Calu3 (cell line): ENCODE measurements at places on chromosomes 11 and 22. TPM values are rescaled to one million over a fixed set of nuclear protein-coding genes. Genes with fewer than 3 reads are reported as not detected.
A peak's percentile ranks its signal among the peaks of the same experiment; 100 is the strongest.

P2RX6 gene
- 0.26 and 0.42 TPM in 2 replicates for total RNA-seq

SYCE3 gene
- not detected in 2 replicates for total RNA-seq

DEPDC7 gene
- 1.2 and 1.6 TPM in 2 replicates for total RNA-seq

ANO9 gene
- total RNA-seq: 27.2 and 32.2 TPM in 2 replicates

FGF4 gene
- total RNA-seq: not detected in 2 replicates

CNTF gene
- 4.3 and 5.2 TPM in 2 replicates for total RNA-seq

SMC1B gene
- total RNA-seq: not detected in 2 replicates

LRRC55 gene
- not detected in 2 replicates for total RNA-seq

DNA sequence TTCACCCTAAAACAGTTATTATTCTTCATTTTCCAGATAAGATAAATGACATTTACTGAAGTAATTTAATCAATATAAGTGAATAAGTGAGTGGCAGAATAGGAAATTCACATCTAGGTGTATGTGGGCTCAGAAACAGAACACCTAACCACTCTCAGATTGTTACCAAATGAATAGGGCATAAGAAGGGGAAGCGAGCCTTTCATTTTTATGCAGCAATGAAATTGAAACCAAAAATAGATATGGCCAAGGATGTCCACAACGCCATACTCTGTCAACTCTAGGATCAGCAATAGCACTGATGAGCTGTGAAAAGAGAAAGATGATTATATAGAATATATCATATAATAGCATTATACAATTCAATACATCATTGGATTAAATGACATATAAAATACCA is 398.1 kb upstream of the API5 start:
- DNase-seq: no peak

DNA sequence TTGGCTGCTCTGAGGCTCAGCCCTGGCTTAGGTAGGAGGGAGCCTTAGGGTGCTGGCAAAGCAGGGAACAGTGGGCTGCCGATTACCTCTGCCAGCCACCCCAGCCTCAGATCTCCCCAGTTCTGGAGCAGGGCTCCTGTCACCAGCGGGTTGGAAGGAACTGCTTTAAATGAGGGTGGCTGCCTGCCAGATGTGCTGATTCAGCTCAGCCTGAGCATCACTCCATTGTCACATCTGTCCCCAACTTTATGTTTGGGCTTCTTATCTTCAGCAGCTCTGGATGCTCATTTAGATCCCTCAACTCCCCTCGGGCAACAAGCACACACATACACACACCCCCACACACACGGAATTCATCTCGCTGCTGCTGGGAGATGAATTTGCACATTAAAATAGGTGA is 16.9 kb upstream of the ANKK1 start:
- DNase-seq: no peak

DNA sequence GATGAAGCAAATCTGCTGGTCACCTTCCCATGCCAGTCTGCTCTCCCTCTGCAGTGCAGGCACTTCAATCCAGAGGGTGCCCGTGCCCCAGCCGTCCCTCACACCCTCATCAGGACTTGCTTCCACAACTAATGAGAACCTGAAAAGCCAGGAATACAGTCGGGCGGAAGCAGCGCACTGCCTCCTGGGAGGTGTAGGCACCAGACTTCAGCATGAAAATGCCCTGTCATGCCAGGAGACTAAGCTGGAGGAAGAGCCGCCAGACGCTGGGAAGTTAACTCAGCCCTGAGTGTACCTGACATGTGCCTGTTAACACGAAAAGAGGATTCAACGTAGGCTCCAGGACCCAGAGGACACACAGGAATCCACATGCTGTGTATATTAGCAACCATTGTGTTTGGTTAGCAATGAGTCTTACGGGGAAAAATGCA is 40.1 kb upstream of the FLI1 start:
- peak; percentile 25 for DNase-seq

DNA sequence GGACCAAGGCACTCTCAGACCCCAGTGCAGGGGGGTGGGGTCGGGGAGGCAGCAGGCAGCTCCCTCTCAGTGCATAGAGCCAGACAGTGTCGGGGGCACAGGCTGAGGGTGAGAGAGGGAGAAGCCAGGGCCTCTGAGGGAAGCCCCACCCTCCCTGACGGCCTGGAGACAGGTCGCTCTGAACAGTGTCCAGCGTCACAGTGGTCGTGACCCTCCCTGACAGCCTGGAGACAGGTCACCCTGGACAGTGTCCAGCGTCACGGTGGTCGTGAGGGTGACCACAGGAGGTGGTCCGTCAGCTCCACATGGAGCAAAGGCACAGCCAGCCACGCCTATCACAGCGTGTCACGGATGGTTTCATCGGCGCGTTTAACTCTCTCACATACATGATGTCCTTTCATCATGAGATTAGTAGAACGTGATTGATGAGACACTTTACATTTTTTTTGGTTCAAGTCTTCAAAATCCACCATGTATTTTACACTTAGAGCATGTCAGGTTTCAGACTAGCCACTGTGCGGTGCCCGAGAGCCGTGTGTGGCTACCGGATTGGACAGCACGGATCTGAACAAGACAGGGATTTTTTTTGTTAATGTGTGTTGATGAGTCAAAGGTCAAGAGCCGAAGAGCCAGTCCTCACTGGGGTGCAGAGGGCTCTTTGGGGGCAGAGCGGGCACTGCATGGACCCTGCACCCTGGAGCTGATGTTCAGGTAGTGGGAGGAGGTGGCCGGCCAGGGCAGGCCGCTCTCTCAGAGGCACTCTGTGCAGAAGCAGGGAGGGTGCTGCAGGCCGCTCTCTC is 23.9 kb upstream of the PANX2 start:
- DNase-seq: peak; percentile 75

- no peak for DNase-seq
These were observed 1137.0 kb downstream of the FAM181B start for GRCh38 chr11:81596704-81597103.

GRCh38 chr11:128610721-128611617 is 23.6 kb upstream of the ETS1 start:
- DNase-seq: no peak

DNA sequence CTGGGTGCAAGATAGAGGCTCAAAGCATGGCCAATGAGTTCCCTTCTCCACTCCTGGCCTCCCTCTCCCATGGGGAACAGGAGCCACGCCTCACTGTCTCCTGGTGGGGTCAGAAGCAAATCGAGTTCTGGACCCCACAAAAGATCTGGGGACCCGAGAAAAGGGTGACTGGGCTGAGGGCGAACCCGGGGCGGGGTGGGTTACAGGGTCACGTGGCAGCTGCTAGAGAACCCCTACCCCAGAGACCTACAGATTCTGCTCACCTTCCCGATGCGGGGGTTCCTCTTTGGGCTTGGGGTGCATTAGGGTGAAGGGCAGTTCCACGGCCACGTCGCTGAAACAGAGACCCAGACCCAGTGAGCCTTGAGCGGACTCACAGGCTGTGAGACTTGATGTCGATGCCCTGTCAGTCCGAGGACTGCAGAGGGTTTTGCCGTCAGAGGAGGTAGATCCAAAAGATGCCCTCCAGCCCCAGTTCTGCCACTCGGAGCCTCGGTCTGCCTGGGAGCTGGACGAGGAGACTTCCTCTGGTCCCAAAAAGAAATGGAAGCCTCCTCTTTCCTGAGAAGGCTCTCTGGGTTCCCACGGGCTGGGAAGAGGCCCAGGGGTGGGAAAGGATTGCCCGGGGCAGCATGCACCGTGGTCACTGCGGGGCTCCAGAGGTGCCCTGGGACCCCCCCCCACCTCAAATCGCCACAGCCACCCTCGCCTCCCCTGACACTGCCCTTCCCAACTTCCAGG is 28.2 kb downstream of the TPBGL start:
- DNase-seq: no peak

DNA sequence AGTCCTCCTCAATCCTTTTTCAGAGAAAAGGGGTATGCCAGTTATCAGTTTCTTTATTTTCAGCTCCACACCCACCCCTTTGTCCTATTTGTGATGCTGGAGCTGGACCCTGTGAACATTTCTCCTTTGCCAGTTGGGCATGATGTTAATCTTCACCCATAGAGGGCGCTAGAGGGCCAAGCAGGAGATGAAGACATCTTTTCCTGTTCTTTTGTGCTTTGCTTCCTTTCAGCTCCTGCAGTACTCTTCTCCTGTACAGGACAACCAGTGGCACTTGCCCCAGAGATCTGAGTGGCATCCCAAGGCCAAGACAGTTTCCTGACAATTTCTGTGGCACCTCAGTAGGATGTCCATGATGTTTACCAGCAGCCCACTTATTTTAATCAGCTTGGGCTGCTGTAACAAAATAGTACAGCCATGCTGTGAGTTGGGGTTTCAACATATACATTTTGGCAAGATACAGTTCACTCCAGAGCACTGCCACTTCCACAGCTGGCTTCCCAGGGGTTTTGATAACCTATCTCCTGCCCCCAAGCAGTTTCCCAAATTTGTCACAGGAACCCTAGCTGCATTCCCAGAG is 4.6 kb downstream of the SAA2 start:
- DNase-seq: peak; percentile 76

- DNase-seq: no peak
These were observed 42.4 kb upstream of the DMC1 start for GRCh38 chr22:38612217-38613006.

DNA sequence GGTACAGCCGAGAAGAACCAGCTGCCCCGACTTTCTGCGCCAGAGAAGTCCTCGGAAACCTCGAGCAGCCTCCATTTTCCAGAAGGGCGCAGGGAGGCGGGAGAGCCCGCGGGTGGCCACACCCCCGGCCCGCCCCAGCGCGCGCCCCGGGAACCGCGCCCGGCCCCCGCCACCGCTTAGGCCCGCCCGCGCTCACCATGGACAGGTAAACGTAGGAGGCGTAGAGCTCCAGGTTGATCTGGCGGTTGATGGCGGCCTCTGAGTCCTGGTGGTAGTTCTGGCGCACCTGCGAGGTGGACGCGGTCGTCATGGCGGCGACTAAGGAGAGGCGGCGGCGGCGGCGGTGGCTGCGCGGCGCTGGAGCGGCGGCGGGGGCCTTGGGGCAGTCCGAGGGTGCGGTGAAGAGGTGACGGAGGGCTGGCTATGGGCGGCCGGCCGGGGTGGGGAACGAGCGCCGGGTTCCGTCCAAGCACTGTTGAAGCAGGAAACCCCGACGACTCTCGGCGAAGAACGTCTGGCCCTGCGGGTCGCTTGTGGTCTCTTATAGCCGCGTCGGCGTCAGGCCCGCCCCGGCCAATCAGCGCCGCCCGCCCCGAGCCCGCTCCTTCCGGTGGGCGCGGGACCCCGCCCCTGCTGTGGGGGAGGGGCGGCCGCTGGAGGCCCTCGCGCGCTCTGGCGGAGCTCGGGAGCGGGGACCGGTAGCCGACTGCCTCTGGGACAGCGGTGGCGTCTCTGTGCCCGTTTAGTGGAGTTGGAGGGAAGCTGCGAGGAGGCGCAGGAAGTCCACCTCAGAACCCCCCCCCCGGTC is at the start of gene FTH1:
Gene FTH1, minus strand, starts transcription at position 519 of the 808 bp plus-strand sequence. Its CDS starts 209 bp downstream, at position 310.
- peak; percentile 92 for DNase-seq

GRCh38 chr22:50445071-50445879 is 29.6 kb downstream of the SBF1 start:
- no peak for DNase-seq

DNA sequence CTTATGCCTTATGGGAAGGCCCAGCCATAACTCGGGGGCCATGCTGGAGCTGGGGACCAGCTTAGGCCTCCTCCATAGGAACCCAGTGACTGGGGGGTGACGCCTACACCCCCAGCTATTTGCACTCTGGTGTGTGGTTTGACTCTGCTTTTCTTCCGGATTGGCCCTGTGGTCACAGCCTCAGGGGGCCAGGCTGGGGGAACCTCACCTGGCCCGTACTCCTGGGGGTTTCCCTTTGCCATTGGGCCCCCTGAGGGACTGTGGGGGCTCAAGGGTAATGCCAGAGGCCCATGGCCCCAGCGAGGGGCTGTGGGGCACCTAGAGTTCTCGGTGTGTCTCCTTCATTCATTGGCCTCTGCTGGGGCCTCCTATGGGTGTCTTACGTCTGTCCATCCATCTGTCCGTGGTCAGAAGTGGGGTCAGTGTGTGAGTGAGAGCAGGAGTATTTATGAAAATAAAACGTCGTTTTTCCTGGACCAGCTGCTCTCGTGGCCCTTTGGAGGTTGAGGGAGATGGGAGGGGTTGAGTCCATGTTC is 6.3 kb upstream of the SH3BP1 start:
- DNase-seq: no peak

DNA sequence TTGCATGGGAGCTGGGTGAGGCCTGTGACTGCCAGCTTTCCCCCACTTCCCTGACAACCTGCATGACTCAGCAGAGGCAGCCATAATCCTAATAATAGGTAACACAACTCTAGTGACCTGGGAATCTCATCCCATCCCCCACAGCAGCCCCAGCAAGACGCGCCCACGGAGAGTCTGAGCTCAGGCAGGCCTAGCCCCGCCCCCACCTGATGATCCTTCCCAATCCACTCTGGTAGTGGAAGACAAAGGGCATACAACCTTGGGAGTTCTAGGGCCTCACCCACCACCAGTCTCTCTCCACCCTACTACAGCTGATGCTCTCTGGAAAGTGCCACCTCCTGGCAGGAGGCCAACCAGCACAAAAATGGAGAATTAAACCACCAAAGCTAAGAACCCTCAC is 60.3 kb downstream of the CWF19L2 start:
- peak; percentile 7 for DNase-seq

GRCh38 chr11:12156301-12157140 is 46.1 kb downstream of the MICAL2 start:
- no peak for DNase-seq

GRCh38 chr11:104968856-104969776 is 742 bp upstream of the CASP4 start:
- DNase-seq: peak; percentile 4
